Daoy (cell line): ENCODE measurements at places on chromosomes 3 and 15.

- DNase-seq: peak; percentile 71
Observed at GRCh38 chr15:59295261-59296001, 77.2 kb downstream of the MYO1E start.

GRCh38 chr3:48504051-48504946, at the start of gene SHISA5:
Gene SHISA5, minus strand, starts transcription at chr3:48504174. Its CDS starts 80 bp downstream, at chr3:48504094.
- peak; percentile 62 for DNase-seq

DNA sequence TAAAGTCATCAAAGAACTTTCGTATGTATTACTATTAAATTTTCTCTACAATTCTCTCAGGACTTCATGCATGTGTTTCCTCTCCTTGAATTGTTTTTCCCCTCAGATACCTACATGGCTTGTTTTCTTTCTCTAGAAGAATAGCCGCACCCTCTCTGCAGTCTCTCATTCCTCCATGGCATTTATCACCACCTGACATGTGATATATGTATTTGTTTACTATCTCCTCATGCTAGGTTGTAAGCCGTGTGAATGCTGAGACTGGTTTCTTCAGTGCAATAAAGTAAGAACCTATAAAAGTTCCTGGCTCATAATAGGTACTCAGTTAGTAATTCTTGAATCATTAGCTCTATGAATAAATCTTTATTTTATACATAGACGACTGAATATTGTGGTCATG, 149.2 kb downstream of the CNTN4 start:
- no peak for DNase-seq

DNA sequence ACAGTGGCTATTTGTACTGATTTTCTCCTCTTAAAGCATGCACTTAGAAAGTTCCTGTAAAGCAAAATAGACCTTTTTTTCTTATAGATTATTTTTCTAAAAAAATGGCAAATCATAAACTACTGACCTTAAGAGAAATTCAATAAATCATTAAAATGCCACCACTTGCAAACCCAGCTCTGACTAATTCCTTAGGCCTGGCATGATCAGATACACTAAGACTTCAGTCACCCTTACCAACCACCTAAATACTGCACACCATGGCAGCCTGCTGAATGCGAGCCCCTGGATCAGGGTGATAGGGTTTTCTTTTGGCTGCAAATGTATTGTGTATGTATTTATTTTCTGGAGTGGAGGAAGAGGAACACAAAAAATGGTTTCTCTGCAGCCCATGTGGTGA, 370.6 kb upstream of the TBL1XR1 start:
- DNase-seq: peak; percentile 15

GRCh38 chr3:141274411-141275031, 42.9 kb downstream of the PXYLP1 start:
- DNase-seq: no peak

GRCh38 chr3:132448216-132448961, 31.1 kb downstream of the DNAJC13 start:
- no peak for DNase-seq

DNA sequence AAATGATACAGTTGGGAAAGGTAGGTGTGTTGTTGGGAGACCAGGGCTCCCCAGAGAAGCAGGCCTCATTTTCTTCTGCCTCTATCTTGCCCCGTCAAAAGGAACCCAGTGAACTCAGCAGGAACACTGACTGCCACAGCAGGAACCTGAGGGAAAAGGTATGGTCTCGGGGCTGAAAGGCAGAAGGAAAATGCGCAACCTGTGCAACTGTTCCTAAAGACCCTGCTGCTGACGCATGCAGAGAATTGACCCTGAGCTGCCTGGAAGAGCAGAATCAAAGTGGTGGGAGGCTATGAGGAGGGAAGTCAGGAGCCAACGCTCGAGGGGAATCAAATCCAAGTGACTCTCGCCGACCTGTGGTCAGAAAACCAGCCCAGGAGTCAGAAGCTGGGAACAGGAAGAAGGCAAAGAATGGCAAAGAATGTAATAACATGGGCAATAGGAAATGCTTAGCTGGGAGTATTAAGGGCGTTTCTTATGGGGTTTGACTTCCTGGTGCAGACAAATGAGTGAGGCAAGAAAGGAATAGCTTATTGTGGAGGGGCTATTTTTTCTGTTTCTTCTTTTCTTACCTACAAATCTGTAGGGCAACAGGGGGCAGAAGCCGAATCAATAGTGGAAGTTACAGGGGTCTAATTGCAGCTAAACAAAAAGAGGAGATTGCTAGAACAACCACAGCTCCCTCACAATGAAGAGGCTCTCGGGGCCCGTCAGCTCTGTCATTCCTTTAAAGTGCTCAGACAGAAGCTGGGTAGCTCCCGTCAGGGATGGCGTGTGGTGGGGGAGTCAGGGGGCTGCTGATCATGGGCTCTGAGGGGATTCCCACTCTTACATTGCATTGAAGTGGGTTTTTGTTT, 65.4 kb upstream of the DLG1 start:
- no peak for DNase-seq

DNA sequence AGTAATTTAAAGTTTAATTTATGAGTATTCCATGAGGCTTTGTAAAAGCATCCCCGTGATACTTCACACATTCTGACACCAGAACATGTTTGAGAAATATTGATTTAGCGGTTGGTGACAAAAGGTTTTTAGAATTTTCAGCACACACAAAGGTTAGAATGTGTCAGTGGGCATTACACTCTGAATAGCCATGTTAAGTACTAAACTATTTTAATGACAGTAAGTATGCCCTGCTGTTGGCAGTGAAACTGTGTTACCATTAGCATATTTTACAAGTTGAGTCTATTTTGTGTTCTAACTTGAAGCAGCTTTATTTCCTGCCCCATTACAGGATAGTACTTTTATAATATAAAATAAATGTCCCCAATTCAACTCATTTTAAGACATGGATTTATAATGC, 66.5 kb downstream of the ADAMTSL3 start:
- no peak for DNase-seq

DNA sequence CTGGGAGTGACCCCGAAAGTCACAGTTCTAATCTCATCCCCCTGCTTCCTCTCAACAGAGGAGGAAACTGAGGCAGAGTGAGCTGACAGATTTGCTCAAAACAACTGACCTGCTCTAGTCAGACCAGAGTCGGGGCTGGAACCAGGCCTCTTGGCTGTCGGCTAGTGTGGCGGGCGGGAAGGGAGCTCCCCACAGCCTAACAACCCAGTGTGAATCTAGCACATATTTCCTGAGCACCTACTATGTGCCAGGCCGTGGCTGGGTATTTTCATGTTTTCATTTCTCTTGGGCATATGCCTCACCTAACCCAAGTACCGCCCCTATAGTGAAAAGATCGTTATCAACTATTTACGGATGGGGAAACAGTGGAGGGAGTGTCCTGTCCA, 27.2 kb downstream of the GRIP2 start:
- no peak for DNase-seq

- no peak for DNase-seq
Observed at GRCh38 chr3:126962756-126963155, 20.2 kb upstream of the PLXNA1 start.

GRCh38 chr3:138362538-138362937, 14.2 kb downstream of the MRAS start:
- DNase-seq: no peak

DNA sequence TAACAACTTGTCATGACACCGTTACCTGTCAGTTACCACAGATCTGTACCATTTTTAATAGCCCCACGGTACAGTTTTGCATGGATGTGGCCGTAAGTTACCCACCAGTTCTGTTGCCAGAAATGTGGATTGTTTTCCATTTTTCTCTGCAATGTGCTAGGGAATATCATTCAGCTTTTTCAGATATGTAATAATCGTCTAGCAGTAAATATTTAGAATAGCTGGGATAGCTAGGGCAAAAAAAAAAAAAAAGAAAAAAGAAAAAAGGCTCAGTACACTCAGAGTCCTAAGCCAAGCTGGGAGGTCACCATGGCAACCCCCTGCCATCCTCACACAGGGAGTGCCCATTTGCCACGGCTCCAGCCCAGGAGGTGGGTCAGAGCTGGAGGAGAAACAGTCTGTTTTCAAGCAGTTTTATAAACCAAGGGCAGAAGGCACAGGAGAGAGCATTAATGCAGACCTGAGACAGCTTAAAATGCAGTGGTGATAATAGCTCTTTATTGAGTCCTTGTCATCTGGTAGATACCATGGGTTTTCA, 25.2 kb downstream of the PAQR5 start:
- no peak for DNase-seq

DNA sequence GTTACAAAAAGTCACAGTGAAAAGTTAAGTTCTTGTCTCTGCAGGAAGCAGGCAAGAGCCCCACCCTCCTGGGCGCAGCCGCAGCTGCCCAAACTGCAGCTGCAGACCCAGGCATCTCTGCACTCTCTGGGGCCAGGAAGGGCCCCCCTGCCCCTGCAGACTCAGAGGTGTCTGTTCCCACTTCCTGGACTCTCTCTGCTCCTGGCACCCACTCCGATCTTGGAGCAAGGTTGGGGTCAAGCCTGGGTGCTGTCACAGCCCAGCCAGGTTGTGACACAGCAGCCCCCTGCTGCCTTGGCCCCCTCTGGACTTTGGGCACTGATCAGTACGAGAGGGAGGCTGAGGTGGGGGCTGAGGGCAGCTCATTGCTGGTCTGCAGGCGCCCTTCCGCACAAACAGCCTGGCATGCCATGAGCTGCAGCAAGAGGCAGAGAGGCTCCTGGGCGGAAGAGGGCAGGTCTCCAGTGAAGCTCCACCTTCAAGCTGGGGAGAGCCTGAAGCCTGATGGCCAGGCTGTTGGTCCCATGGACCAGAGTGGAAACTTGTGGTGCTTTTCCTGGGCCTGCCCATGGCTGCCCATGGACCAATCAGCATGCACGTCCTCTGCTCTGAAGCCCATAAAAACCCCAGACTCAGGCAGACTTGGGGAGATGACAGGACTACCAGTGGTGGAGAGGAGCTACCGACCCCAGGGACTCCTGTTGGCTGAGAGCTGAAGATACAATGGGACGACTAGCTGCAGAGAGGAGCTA, 42.9 kb upstream of the LRRFIP2 start:
- DNase-seq: no peak

- DNase-seq: no peak
Observed at GRCh38 chr3:148307443-148307843, 390.3 kb upstream of the AGTR1 start.

- DNase-seq: peak; percentile 55
Observed at GRCh38 chr15:36363335-36363734, 216.1 kb upstream of the CDIN1 start.

DNA sequence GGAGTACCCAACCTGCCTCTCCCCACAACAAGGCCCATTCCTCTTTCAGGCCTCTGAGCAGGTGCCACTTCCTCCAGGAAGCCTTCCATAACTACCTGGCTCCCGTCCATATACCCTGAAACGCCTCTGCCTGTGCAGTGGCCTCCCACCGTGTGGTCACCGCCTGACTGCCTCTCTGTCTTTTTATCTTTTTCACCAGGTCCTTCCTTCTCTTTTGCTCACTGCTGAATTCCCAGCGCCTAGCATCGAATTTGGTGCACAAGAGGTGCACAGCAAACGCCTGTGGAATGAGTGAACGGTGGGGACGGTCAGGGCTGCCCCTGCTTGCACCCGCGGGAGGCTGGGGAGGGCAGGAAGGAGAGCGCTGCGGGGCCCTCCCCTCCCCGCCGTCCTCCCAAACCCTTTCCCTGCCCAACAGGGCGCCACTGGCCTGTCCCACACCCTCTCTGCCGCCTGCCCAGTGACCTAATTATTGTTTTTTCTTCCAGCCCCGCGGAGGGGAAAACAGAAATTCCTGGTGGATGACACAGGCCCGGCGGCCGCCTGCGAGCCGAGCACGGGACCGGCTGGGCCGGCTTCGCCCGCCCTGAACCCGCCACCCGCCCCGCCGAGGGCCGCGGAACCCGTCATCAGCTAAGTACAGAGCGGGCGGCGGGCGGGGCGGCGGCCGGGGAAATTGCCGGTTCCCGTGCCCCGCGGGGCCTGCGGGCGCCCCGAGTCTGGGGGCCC, 140.1 kb downstream of the SMAD6 start:
- peak; percentile 90 for DNase-seq

GRCh38 chr15:93708724-93709445, 522.5 kb upstream of the MCTP2 start:
- no peak for DNase-seq

- no peak for DNase-seq
Observed at GRCh38 chr3:153150991-153151390, 11.0 kb upstream of the RAP2B start.

GRCh38 chr3:14725013-14725412, 50.1 kb downstream of the C3orf20 start:
- no peak for DNase-seq

- DNase-seq: no peak
Observed at GRCh38 chr3:80676261-80676660, 908.5 kb upstream of the ROBO1 start.

GRCh38 chr3:5423523-5423922, 236.0 kb downstream of the EDEM1 start:
- no peak for DNase-seq

- no peak for DNase-seq
Observed at GRCh38 chr3:98761643-98762229, 1.4 kb upstream of the ST3GAL6 start.

- DNase-seq: no peak
Observed at GRCh38 chr3:43071313-43071893, 34.5 kb downstream of the POMGNT2 start.

GRCh38 chr15:80978685-80979329, 10.8 kb downstream of the MESD start:
- no peak for DNase-seq

- DNase-seq: no peak
Observed at GRCh38 chr3:107633327-107634098, 110.8 kb downstream of the BBX start.

DNA sequence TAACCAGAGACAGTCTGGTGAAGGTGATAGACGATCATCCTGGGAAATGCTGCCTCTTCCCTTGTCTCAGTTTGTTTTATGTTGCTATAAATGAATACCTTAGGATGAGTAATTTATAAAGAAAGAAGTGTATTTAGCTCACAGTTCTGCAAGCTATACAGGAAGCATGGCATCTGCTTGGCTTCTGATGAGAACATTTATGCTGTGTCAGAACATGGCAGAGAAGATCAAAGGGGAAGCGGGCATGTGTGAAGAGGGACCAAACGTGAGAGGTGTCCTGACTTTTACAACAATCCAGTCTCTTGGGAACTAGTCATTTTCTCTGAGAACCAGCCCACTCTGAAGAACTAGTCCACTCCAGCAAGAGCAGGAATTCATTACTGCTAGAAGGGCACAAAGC, 9.6 kb downstream of the CMC1 start:
- no peak for DNase-seq

DNA sequence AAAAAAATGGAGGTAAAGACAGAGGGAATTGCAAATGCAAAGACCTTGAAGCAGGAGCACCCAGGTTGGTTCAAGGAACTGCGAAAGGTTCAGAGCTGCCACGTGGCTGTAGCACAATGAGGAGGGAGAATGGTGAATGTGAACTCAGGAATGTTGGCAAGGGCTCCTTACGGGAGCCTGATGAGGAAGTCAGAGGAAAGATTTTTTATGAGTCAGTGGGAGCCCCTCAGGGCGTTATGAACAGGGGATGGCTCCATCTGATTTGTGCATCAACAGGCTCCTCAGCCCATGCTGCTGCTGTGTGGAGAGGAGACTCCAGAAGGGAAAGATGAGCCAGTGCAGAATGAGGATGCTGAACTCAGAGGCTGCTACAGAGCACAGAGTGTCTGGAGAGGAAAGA, 194.4 kb downstream of the ARRDC4 start:
- DNase-seq: peak; percentile 89

GRCh38 chr3:186024210-186024609, 84.7 kb downstream of the ETV5 start:
- no peak for DNase-seq
